Stimulated activated CD4-positive, alpha-beta T cell treated with anti-CD3 and anti-CD28 coated beads, Interleukin-1b, Interleukin-23, amount 100 ng/mL, for 1 hour (primary cell): ENCODE measurements at places on chromosomes 5 and 9.

- DNase-seq, result no peak
These were observed 597 bp upstream of the IRX4 start for GRCh38 chr5:1883120-1883924.

DNA sequence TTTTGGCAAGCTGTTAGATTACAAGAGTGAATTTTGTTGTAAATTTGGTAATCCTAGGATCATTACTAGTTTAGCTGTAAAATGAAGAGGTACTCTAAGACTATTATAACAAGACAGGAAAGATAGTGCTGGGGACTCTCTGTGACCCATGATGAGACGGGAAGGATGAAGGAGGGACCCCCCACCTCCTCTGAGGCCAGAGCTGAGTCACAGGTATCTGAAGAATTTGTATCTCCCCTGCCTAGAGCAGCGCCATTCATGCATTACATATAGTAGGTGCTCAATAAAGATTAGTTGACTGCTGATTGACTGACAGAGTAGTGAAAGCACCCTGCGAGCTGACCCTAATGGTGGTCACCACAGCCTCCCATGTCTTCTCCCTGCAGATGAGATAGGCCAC, 202.8 kb downstream of the SNX18 start:
- no peak for DNase-seq

GRCh38 chr5:466661-467310, 23.8 kb downstream of the EXOC3 start:
- no peak for DNase-seq

DNA sequence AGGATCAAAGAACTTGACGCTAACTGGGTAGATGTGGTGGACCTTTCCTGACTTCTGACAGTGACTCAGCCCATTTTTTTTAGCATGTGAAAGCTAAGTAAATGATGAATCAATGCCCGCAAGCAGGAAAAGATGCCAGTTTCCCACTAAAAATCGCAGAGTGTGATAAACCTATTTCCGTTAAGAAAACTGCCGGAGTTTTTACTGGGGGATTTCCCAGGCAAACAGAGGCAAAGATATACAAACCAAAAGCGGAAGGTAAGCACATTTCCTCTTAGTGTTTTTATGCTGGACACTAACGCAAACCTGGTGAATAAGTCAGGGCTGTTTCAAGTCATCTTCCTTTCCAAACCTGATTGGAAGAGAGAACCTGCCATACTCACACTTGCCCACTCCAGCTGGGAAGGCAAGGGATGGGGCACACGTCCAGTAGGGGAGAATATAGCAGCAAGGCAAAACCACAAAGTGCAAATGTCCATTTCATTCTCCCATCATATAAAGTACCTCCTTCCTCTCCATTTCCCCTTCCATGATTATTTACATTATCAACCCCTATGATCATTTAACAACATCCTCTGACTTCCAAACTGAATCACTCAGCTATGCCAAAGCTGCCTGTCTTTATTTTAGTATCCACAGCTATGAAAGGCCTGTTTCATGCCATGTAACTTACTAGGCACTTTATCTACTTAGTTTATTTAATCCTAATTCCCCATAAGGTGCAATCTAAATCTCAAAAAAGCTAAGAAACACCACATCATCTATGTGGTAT, 349.7 kb upstream of the RFX3 start:
- DNase-seq, result no peak

DNA sequence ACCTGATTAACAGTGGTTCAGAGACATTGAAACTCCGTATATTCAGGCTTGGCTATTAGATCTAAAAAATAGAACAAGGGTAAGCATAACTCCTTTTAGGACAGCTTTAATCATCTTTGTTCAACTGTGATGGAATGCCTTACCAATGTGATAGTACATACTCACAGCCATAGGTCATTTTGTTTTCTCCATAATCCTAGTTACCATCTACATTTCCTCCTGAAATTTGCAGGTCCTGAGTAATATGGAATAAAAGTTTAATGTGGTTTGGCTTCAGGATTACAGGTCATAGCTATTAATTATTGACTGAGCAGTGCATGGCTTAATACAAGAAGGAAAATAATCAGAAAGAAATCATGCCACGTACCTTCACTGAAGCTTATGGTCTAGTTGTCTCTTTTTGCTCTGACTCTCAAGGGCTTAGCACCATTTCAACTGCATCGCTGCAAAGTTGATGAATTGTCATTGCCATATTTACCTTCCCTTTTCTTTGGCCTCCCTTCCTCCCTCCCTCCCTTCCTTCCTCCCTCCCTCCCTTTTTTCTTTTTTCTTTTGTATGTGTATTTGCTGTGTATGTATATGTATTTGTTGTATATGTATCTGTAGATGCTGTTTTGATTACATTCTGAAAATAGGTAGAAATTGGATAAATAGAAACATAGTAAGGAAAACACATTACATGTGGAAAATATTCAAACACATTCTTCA, 250.9 kb upstream of the ZNF608 start:
- no peak for DNase-seq

DNA sequence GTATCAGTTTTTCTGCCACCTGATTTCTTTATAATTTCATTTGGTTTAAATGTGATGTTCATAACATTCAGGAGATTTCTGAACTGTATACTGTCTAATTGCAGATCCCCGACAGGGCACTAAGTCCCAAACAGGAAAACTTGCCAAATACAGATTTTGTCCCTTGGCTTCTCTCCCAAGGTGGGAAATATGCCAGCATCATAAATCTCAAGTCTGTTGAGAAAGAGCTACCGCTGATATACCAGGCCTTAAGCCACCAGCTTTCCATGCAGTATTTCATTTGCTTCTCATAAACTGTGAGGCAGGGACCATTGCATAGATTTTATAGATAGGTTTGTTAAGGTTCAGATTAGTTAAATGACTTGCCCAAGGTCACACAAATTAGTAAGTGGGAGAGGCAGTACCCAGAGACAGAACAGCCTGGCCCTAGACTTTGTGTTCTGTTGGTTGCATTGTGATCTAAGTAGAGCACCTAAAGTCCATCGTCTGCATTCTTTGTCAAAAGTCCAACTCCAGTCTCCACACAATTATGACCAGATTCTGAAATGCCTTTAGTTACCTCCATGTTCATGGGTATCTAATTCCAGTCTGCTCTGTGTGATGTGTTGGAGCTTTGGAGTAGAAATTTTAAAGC, 16.2 kb downstream of the GPR21 start:
- no peak for DNase-seq

DNA sequence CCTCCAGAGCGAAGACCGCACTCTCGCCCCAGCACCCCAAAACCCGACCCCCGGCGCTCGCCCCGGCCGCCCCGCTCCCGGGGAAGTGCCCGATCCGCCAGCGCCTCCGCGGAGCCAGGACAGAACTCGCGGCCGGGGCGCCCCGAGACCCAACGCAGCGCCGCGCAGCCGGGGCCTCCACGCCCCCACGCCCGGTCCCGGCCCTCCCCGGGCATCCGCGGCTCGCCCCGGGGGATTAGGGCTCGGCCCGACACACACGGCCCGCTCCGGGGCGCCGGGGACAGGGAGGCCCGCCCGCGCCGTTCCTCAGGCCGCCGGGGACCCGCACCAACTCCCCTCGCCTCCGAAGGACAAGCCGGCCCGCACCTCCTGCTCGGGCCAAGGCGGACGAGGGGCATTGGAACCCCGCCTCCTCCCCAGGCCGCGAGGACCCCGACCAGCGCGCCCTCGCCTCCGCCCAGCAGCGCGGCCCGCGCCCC, 544 bp downstream of the FNBP1 start:
- DNase-seq, result no peak

DNA sequence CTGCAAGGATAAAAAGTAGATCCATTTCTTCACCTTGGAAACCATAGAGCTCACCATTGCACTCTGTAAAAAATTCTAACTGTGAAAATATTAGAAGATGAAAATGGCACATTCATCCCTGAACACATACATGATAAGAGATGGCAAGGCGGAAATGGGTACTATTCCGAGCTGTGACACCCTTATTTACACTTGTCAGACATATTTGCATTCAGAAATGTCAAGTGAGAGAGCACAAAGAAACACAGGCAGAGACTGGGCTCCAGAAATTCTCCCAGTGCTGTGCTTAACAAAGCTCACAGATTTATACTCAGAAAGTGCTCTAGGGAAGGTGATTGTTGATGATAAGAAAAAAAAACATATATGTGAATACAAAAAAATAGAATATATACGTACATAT, 170.3 kb upstream of the PUM3 start:
- no peak for DNase-seq
